ENCODE measurements at places on chromosomes 5 and 9. TPM values are rescaled to one million over a fixed set of nuclear protein-coding genes. Genes with fewer than 3 reads are reported as not detected.
A peak's percentile ranks its signal among the peaks of the same experiment; 100 is the strongest.

DNA sequence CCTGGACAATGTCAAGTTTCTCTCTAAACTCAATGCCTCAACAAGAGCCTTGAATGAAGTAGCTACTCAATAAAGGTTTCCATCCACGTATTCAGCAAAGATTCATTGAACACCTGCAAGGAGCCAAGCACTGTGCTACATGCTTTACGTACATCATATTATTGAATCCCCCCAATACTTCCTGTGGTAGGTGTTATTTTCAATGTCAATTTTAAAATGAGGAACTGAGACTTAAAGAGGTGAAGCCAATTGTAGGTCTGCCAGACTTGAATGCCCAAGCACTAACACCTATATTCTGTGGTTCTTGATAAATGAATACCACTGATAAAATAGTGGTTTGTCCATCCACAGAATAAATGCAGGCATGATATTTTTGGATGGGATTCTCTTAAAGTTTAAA, 162.3 kb downstream of the DRD1 start:
- no peak for DNase-seq

DNA sequence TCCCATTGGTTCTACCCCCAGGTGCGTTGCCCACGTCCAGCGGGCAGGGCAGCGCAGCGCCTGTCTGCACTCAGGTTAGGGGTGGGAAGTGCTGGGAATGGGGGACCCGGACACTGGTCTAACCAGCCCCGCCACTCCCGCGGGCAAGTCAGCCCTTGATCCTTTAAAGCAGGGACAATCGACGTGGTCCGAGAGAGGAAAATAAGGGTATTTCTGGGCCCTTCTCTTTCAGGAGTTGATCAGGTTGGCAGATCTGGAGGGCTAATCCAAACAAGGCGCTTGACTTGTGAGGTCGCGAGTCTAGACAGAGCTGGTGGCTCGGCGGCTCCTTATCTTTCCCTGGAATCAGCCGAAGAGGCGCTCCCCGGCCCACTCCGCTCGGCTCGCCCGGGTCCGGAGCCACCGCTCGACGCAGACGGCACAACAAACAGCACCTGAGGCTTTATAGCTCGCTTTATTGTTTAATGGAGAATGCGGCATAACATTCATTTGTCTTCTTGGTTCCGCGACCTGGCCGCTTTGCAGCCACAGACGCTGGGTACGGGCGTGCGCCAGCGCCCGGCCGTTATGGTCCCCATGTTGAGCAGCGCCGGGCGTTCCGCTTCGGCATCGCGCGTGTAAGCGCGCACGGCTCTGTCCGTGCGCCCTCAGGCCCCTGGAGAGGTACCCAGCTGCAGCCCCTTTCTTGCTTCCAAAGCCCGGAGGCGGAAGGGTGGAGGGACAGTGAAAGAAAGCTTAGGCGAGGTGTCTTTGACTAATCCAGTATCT, 15.8 kb downstream of the ISL1 start:
- DNase-seq, result no peak

- DNase-seq, result no peak
These were observed 116.4 kb downstream of the NTRK2 start for GRCh38 chr9:84785792-84786547.

The GABRA6 gene
- not detected for total RNA-seq

The NOTCH1 gene
- total RNA-seq, result 36.0 TPM

DNA sequence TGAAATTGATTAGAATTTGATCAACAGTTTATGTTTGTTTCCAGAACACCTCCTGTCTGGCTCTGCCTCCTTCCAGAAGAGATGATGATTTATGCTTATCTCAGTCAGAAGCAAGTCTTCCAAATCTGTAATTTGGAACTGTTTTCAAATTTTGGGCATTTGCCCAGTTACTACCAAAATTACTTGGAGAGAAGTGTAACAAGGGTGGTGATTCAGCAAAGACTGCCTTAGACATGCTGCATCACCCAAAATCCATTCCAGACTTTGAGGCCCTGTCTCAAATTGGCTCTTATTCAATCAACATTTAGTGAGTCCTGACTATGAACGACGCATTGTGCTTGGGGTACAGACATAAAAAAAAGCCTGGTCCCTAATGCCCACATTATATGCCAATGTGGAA, 89.4 kb downstream of the SH3TC2 start:
- DNase-seq, result no peak

GRCh38 chr9:71490810-71491209, 277.5 kb downstream of the CEMIP2 start:
- no peak for DNase-seq

GRCh38 chr5:167036585-167036984, 1254.9 kb upstream of the WWC1 start:
- DNase-seq, result no peak

GRCh38 chr9:19788614-19789271, at the start of gene SLC24A2:
TSS of gene SLC24A2 (minus strand) at chr9:19789037.
- DNase-seq, result no peak

DNA sequence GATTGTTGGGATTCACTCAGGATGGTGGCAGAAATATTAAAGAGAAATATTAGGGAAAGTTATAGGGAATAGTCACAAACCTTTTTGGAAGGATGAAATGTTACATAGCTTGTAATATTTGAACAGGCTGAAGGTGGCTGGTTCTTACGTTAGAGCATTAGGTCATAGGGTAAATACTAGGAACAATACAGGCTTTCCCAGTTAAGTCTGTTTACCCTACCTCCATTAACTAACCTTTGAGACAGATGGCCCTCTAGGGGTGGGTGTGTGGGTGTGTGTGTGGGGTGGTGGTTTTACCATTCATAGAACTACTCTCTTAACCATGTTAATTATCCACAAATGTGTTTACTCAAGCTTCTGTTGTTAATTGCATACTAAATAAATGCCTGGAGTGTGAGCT, 94.3 kb upstream of the STK32A start:
- no peak for DNase-seq

GRCh38 chr9:135230817-135231520, 143.5 kb downstream of the OLFM1 start:
- peak; percentile 44 for DNase-seq

- no peak for DNase-seq
These were observed 92.5 kb downstream of the SIL1 start for GRCh38 chr5:139105621-139106071.

The SH3PXD2B gene
- total RNA-seq, result 20.0 TPM

DNA sequence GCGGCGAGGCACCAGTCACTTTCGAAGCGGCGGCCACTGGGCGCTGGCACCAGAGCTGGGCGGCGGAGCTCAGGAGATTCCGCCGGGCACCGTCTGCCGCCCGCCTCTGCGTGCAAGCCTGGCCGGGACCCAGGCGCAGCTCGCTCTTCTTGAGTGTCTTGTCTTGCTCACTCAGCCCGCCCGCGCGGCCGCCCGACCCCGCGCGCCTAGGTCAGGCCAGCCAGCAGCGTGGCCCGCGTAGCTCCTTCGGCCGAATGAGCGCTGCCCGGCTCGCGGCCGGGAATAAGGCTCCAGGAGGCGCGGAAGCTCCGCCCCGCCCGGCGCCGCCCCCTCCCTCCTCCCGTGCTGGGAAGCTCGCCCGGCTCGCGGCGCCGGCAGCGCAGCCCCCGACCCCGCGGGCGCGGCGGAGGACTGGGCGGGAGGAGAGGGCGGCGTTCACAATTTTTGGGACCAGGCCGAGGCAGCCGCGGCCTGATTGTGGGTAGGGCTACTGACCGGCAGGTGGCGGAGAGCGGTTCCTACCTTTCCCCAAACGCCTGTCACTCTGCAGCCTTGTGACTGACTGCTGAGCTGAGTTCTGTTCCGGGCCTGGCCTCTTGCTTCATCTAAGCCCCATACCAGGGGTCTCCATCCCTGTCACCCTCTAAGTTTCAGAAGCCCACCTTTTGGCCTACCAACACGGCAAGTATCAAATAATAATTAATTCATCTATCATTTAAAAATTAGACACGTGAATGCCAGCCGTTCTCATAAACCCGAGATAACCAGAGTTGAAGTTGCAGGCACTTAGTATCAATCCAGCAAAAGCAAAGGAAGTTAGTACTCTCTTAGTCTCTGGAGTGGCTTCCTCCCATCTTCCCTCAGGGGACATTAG, at the start of gene HBEGF:
Gene HBEGF, minus strand, starts transcription at position 256 of the 874 bp plus-strand sequence. CDS start 275 bp downstream, outside the sequence.
- peak; percentile 88 for DNase-seq

The TMEM245 gene
- total RNA-seq, result 90.7 TPM

GRCh38 chr5:37875051-37875787, 35.4 kb upstream of the GDNF start:
- DNase-seq, result no peak

The ACER2 gene
- 3.1 TPM for total RNA-seq

DNA sequence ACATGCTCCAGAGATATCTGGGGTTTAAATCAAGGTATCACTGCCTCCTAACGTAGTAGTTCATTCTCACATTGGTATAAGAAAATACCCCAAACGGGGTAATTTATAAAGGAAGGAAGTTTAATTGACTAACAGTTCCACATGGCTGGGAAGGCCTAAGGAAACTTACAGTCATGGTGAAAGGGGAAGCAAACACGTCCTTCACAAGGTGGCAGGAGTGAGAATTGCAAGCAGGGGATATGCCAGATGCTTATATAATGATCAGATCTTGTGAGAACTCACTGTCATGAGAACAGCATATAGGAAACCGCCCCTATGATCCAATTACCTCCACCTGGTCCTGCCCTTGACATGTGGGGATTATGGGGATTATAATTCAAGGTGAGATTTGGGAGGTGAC, 1280.2 kb upstream of the C9orf72 start:
- no peak for DNase-seq

- peak; percentile 83 for DNase-seq
These were observed 102.7 kb downstream of the GOLPH3 start for GRCh38 chr5:32071351-32071944.

GRCh38 chr5:159189310-159189709, 20.0 kb downstream of the RNF145 start:
- no peak for DNase-seq

DNA sequence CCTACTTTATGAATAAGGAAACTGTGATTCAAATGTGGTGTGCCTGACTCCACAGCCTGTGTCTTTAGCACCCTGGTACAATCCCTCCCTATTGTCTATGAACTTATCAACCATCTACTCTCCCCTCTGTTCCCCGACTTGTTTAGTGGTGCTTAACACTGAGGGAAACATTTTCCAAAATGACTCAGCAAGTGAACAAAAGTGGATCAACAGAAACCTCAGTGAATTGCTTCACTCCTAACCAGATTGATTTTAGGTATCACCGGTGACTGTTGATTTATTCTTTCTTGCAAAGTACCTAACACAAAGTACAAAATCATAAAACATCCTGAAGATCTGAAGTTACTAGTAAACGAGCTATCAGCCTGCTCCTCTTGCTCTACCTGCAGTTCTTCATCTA, 42.1 kb upstream of the RAPGEF6 start:
- no peak for DNase-seq

DNA sequence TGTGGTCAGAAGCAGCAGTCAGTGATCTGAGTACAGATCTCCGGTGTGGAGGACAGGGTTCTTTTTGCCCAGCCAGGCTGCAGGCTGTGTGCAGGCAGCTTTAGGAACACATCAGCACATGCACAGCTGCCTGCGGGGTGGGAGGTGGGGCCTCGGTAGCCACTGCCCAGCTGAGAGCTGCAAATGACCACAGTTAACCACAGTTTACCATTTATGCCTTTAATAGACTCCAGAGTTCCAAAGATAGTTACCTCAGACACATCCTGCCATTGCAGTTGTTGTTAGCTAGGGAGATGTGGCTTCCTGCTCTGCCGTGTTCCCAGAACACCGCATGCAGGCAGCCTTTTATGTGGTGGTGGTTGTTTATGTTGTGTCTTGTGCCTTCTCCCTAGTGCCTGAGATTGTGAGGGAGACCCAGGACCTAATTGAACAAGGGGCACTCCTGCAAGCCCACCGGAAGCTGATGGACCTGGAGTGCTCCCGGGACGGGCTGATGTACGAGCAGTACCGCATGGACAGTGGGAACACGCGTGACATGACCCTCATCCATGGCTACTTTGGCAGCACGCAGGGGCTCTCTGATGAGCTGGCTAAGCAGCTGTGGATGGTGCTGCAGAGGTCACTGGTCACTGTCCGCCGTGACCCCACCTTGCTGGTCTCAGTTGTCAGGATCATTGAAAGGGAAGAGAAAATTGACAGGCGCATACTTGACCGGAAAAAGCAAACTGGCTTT, 10.2 kb downstream of the EXOC3 start:
- DNase-seq, result peak; percentile 43

GRCh38 chr5:61731267-61731945, 399.3 kb downstream of the ZSWIM6 start:
- no peak for DNase-seq

The GAS1 gene
- total RNA-seq, result 93.9 TPM

- DNase-seq, result no peak
These were observed 1424.5 kb upstream of the NUDT12 start for GRCh38 chr5:104987074-104987473.

The TLX3 gene
- total RNA-seq, result not detected

DNA sequence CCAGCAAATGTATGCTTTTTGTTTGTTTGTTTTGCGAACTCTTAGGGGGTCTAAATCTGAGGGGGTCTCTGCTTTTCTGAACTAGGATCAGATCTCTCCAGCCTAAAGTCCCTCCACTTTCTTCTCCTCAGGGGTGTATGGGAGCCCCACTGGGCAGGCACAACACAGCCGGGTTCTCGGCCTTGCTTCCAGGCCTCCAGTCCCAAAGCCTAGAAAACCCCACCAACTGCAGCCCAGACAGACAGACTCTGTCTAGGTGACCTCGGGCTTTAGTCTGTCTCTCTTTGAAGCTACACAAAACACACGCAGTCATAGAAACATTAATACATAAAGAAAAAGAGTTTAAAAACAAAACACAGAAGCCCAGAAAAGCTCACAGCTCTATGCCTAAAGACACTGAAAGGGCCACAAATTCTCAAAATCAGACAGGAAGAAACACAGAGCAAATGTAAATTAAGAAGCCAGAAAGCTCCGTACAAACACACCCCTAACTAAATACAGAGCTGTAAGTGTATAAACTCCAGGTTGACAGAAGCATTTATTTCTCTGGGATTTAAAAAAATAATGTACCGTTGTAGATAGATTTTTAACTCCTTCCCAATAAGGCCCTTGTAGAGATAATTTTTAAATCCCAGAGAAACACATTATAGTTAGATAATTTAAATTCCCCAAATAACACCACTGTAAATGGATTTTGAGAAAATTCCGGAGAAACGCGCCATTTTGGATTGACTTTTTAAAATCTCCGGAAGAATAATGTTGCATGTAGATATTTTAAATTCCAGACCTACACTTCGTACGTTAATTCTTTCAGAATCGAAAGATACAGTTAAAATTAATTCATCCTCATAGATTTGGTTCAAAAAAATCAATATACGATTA, 2.0 kb downstream of the PITX1 start:
- no peak for DNase-seq

The TEK gene
- 11.1 TPM for total RNA-seq

DNA sequence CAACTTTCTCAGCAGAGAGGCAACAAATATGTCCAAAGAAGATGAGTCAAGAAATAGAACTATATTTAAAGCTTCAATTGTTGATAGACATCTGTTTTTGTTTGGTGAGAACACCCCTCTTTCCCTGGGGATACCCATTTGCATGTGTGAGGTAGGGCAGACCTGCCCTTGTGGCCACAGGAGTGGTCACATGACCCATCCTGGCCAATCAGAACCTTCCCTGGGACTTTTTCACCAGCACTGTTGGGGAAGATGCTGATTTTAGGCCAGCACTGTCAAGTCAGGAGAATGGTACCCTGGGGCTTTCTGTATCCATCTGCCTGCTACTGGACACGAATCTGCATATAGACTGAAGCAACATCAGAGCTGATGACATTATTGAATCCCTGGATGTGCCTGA, 211.2 kb downstream of the CDK5RAP2 start:
- DNase-seq, result no peak

GRCh38 chr9:133700819-133701320, 37.3 kb downstream of the SARDH start:
- peak; percentile 14 for DNase-seq

GRCh38 chr9:69136779-69137178, 37.3 kb upstream of the TJP2 start:
- DNase-seq, result no peak
